ENCODE measurements at places on chromosomes 1 and 21. TPM values are rescaled to one million over a fixed set of nuclear protein-coding genes. Genes with fewer than 3 reads are reported as not detected.

DNA sequence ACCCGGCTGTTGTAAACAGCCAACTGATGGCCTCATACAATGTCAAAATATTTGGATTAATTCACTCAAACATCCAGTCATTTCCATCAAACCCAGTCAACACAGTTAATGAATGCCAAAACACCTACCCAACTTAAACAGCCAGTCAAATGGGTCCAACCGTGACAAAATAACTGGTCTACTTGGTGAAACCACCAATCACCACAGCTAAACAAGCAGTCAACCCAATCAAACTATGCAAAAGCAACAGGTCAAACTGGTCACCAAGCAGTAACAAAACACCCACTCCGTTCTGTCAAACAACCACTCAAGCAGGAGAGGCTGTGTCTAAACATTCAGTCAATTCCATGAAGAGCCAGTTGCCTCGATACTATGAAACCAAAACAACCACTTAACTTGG is 119.2 kb downstream of the FOXD2 start:
- DNase-seq: no peak

- no peak for DNase-seq
These were observed 50.2 kb downstream of the DENND1B start for GRCh38 chr1:197725044-197725443.

GRCh38 chr1:56148326-56149193 is 430.8 kb downstream of the PLPP3 start:
- DNase-seq: no peak

DNA sequence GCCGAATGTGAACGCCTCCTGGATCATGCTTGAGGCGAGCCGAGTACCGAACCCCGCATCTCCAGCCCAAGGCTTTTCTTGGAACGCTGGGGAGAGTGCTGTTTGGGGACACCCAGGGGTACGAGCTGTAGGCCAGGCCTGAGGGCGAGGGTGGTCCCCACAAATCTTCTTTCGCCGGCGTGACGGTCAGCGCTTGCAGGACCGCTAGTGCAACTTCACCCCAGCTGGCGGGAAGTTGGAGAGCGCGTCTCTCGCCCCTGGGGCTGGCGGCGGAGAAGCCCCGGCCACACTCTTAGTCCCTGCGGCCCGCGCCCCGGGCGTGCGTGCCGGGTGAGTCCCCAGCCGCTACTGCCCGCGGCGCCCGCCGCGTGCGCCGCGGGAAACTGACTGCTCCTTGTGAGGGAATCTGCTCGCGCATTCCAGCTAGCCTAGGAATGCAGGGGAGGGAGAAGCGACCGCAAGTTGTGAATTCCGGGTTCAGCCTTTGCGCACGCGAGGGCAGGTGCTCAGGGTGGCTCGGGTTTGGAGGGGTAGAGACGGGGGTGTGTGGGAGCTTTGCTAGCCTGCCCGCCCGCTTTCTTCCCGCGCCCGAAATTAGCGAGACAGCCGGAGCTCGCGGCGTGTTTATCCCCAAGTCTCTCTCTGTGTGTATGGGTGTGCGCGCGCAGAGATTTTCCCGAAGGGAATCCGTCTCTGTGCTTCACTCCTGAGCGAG is 884 bp downstream of the LHX4 start:
- DNase-seq: no peak

GRCh38 chr1:61388566-61388965 is 306.2 kb downstream of the NFIA start:
- no peak for DNase-seq

KTI12 gene
- 15.2 TPM for total RNA-seq

- DNase-seq: no peak
These were observed 639 bp downstream of the NUP133 start for GRCh38 chr1:229507502-229507901.

- DNase-seq: peak; percentile 47
These were observed 970 bp downstream of the TNFRSF1B start for GRCh38 chr1:12167493-12168429.

DNA sequence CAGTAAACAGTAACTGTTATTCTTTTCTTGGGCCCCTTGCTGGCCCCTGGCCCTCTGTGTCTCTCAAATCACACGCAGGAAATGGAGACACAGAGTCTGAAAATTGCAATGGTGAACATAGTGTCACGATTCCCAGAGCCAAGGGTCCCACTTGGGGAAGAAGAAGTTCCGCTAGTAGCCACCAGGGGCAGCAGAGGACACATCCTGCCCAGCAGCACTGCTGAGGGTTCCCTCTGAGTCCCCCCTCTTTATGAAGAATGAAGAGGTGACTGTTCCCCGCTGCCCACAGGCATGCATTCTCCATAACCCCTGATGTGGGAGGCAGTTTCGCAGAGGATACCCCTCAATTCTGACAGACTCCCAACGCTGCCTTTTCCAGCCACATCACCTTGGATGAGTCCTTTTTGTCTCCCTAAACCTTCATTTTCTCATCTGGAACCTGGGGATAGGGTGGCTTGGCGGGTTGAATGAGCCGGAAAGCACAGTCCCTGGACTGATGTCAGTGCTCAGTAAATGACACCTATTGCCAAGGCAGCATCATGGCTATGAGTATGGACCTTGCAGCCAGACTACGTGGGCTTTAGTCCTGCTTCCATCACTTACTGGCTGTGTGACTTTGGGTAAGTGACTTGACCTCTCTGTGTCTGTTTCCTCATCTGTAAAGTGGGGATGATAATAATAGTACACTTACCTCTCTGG is 238.0 kb upstream of the TMEM51 start:
- DNase-seq: peak; percentile 63

GLMP gene
- total RNA-seq: 29.8 TPM

DNA sequence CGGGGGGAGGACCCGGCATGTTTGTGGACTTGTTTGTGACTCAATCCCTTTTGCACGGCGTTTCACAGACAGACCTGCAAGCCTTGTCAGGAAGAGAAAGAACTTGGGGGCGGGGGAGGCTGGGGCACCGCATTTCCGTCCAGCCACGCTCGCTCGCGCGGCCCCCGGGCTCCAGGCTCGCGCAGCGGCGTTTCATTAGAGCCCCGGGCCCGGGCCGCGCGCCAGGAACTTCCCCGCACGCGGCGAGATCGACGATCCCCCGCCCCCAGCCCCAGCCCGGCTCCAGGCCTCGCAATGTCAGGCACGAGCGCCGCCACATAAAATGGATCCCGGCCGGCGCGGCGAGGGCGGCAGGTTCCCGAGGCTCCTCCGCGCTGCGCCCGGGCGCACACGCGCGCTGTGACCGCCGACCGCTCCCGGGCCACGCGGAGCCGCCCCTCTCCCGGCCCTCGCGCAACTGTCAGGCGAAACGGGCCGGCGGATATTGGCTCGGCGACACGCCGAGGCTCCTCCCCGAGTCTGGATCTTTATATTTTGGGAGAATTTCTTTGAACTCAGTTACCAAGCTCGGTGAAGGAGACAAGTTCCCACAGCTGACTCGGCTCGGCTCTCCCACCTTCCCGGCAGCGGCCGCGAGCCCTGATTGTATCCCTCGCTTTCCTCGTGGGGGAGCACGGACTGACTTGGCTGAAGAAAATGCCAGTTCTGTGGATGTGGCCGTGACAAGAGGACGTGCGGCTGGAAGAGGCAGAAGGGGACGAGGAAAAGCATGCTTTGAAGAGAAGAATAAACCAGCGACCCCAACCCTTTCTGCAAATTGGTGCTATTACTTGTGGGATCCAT is at the start of gene KIF26B:
Gene KIF26B (plus strand): TSS at position 557 of the 843 bp plus-strand sequence. CDS start 440 bp downstream, outside the sequence.
- DNase-seq: peak; percentile 52

FUCA1 gene
- 7.1 TPM for total RNA-seq

SCAF4 gene
- 53.2 TPM for total RNA-seq

DNA sequence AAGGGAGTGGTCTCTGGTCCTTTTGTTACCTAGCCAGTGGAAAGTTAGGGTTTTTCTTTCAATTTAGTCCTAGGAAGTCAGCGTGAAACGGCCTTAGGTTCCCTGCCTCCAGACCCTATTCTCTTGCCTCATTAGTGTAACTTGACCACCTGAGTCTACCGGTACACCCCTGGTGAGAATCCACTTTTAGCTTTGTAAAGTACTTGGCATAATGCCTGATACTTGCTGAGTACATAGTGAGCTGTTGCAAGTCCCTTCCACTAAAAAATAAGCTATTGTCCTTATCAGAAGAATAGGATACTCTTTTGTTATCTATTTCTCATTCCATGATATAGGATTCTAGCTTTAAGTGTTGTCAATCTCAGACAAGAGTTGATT is 228.8 kb downstream of the ST6GALNAC3 start:
- no peak for DNase-seq

DNA sequence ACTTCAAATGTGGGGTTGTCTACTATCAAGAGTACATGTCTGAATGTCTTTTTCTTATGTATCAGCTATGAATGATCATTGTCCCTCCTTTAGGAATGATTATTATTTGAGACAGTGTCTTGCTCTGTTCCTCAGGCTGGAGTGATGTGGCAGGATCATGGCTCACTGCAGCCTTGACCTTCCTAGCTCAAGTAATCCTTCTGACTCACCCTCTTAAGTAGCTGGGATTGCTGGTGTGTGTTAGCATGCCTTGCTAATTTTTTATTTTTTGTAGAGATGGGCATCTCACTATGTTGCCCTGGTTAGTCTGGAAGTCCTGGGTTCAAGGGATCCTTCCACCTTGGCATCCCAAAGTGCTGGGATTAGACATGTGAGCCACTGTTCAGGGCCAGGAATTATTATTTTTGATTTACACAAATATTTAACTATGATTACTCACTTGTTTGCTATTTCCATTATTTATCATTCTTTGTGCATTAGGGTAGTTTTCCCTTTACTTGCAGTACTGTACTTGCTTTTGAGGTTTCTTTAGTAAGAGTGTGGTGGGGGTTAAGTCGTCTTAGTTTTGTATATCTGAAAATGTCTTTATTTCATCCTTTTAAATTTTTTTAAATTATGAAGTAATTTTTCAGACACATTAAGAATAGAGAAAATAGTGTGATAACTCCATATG is 12.8 kb downstream of the S100A7 start:
- no peak for DNase-seq

DNA sequence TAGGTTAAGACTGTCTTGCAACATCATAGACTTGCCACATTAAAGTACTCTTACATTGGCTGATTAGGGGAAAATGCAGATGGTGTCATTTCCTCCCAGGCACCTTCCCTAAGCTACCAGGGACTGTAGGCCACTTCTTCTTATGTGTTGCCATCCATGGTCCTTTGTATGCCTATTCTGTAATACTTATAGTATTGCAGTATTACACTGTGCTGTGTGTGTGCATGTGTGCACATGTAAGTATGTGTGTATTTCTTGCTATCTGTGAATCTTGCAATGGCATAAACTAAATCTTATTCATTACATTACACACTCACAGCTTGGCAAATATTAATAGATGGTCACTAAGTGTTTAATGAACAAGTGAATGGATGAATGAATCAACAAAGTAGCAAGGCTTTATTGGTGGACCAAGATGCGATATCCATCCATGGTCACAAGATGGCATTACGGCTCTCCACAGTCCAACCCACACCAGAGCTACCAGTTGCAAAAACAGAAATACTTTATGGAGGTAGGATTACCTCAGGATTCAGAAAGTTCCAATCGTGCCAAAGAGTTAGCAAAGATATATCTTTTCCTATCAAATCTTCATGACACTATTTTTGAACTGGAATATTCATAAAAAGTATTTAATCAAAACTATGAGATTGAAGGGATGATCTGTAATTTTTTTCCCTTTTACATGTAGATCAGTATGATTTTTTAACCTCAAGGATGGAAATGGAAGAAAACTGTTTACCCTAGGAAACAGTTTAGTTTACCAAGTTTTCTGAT is 160.2 kb downstream of the DENND1B start:
- DNase-seq: peak; percentile 45

PDXK gene
- total RNA-seq: 94.5 TPM
